Activated CD8-positive, alpha-beta memory T cell treated with anti-CD3 and anti-CD28 coated beads for 1 hour (primary cell): ENCODE measurements at places on chromosomes 13 and 19.

DNA sequence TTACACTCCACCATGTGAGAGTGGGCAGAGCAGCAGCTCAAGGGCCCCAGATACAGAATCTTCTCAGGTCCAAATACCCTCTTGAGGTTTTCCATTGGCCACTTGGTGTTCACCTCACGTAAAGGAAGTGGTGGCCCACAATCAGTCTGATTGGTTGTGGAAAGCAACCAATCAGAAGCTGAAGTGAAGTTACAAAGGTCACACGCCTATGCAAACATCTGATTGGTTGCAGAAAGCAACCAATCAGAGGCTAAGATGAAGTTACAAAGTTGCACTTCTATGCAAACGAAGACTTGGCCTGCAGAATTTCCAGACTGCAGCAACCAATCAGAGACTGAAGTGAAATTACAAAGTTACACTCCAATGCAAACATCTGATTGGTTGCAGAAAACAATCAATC is 14.3 kb upstream of the TM9SF2 start:
- no peak for DNase-seq

- DNase-seq, result no peak
Observed at GRCh38 chr19:38194061-38194701, 29.8 kb downstream of the DPF1 start.

GRCh38 chr19:41089959-41090358 is 1.7 kb downstream of the CYP2A13 start:
- DNase-seq, result no peak

DNA sequence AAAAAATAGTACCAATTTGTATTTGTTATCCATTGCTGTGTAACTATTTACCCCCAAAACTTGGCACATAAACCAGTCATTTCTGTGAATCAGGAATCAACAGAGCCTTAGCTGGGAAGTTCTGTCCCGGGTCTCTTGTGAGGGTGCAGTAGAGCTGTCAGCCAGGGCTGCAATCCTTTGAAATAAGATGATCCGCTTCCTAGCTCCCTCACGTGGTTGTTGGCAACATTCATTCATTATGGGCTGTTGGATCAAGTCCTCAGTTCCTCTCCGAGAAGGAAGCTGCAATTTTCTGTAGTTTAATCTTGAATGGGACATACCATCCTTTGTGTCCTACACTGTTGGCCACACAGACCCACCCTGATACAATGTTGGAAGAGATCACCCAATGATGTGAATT is 277.2 kb downstream of the SUCLA2 start:
- no peak for DNase-seq

- DNase-seq, result no peak
Observed at GRCh38 chr19:3514930-3515329, 8.8 kb downstream of the FZR1 start.
